RPMI7951 (cell line): ENCODE measurements at places on chromosomes 2 and 18. TPM values are rescaled to one million over a fixed set of nuclear protein-coding genes. Genes with fewer than 3 reads are reported as not detected.

- DNase-seq, result peak; percentile 64
Measured at GRCh38 chr18:61992923-61993322, 100.1 kb upstream of the RNF152 start.

DNA sequence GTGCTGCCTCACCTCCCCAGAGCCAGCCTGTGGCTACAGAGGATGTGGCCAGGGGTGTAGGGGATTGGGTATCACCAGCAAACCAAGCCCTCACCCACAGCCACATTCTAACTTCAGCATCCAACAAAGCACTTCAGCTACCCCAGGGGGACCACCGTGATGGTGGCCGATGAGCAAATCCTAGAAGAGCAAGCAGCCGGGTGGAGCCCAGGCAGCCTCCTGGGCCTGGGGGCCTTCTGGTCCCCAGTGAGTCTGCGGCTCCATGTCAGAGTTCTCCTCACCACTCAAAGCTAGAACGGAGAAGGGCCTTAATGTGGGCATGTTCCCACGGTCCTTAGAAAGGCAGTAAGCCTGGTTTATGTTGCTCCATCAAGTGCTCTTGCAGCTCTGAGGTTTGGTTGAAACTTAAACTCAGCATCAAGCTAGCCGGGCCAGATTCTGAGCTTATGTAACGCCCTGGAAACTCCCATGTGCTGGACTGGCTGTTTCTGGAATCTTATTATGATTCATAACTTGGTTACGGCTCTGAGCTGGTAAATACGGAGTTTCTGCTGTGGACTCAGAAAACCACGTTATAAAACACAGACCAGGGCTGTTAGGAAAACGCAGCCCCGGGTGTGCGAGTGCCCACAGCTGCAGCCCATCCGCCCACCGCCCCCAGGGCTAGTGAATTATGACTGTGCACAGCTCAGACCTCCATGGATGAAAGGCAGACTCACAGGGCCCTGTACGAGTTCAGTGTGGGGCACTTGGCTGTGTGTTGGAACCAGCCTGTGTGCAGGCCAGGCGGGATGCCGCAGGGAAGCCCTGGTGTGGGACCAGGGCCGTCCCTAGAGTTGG is 99.8 kb downstream of the SEPTIN10 start:
- DNase-seq, result peak; percentile 84

GRCh38 chr2:19099181-19099580 is 259.2 kb downstream of the OSR1 start:
- no peak for DNase-seq

DAW1 gene
- 0.10 and 0.48 TPM in 2 replicates for total RNA-seq

RESP18 gene
- total RNA-seq, result not detected in 2 replicates

ARHGAP15 gene
- total RNA-seq, result 1.9 and 2.8 TPM in 2 replicates

GRCh38 chr2:214837466-214837865 is 28.0 kb upstream of the BARD1 start:
- no peak for DNase-seq

GRCh38 chr18:23738151-23738550 is 48.9 kb downstream of the LAMA3 start:
- no peak for DNase-seq

MBD1 gene
- 36.3 and 44.3 TPM in 2 replicates for total RNA-seq

GRCh38 chr18:6069539-6069938 is 174.2 kb upstream of the TMEM200C start:
- DNase-seq, result no peak

ALPG gene
- total RNA-seq, result not detected in 2 replicates

KLF7 gene
- total RNA-seq, result 5.4 and 7.3 TPM in 2 replicates

SPEG gene
- 32.7 and 33.3 TPM in 2 replicates for total RNA-seq

TUBA3D gene
- not detected in 2 replicates for total RNA-seq

GRCh38 chr2:14896330-14897030 is 264.0 kb downstream of the LRATD1 start:
- no peak for DNase-seq

DYNAP gene
- not detected in 2 replicates for total RNA-seq

SGO2 gene
- total RNA-seq, result 47.7 and 54.7 TPM in 2 replicates

HOXD4 gene
- total RNA-seq, result 7.2 and 9.6 TPM in 2 replicates

DNA sequence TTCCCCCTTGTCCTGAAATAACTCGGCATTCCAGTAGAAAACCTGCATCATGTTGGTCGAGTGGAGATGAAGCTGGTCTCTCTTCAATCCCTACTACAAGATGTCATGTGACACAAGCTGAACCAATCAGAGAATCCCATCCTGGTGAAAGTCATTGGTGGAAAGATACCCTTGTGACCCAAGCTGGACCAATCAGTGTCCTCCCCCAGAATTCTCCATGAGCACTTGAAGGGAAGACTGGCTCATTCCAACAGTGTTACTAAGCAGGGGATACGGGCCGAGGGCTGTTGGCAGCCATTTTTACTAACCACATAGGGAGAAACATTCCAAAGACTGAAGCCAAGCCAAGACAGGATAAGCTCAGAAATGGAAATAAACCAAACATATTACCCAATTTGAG is 298.3 kb downstream of the ICOS start:
- DNase-seq, result peak; percentile 4

DNA sequence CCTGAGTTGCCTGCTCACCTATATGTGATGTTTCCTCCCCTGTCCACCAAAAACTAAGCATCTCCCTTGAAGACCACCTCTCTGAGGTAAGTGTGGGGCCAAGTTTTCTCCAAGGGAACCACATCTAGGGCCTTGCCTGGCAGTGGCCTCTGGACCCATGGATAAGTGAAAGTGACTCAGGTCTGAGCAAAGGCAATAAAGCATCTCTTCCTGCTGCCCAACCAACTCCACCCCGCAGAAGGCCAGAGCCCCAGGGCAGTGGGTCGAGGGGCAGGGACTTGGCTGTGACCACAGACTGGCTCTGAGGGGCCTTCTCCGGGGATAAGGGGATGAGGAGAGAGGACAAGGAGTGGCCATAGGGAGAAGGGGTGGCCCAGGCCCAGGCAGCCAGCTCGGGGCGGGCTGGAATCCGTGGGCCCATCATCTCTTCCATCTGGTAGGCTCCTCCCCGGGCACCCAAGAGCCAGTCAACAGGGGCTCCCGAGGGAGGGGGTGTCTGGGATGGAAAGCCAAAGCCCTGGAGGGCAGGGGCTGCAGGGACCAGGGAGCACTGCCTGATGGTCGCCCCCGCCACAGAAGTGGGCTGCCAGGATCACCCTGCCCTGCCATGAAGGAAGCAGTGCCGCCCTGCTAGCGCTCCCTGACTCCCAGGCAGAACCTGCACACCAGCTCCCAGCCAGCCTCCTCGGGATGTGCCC is 33.4 kb downstream of the EMX1 start:
- no peak for DNase-seq

DNA sequence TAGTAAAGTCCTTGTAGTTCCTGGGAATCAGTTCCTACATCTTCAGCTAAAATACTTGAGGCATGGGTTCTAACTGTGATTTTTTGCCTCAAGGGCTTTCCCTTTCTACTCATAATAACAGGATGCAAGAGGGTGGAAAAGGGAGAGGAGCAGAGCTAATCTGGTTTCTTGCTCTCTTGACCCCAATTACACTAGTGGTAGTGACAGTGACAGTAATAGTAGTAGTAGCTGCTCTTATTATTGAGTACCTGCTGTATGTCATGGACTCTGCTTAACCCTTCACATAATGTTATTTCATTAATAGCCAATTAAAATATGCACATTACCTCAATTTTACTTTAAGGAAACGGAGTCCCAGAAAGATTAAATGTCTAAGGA is 214.8 kb upstream of the HNRNPA3 start:
- DNase-seq, result no peak

- no peak for DNase-seq
Measured at GRCh38 chr18:68560128-68560527, 154.8 kb downstream of the TMX3 start.

GRCh38 chr2:179596018-179596417 is 265.4 kb downstream of the ZNF385B start:
- DNase-seq, result peak; percentile 23

STARD6 gene
- 0.84 and 0.88 TPM in 2 replicates for total RNA-seq

DNA sequence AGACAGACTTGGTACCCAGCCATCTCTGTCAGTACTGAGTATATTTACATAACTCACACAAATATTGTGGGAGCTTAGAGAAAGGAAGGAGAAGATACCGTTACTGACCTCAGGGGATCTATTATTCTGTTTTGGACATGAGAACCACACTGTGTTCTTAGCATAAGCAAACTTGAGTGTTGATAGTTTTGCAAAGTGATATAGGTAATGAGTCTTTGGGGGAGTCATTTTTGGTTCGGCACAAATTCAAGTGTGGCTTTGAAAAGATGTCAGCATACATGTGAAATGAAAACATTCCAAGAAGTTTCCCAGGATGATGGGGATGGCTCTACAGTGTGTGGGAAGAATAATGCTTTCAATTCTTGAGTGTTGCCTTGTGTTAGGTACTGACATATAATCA is 24.1 kb downstream of the SMARCAL1 start:
- DNase-seq, result no peak

DNA sequence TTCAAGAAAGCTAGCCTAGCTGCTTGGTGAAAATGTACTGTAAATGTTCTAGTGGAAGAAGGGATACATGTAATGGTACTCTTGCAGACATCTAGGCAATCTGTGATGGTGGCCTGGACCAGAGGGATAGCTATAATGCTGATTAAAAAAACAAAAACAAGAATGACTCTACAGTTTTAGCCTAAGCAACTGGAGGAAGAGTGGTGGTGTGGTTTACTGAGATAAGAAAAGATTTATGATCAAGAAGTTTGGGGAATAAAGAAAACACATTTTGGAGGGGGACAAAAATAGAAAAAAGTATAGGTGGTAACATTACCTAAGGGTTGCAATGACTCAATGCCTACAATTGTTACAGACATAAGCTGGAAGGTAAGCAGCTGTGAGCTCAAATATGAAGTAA is 1080.7 kb upstream of the CELF4 start:
- no peak for DNase-seq

DNA sequence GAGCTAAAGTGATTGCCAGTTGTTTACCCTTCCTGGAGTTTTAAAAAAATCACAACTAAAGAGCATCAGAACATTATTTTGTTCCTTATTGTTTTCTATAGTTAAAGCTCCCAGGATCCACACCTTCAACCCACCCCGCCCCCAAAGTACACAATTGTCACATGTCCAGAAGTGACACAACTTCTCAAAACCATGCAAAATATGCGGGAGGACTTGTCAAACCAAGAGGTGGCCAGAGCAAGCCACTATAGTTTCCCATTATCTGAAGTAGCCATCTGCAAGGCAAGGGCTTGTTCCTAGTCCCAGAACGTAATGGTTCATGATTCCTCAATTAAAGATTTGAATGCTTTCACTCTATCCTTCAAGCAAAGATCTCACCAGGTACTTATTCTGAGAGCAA is 9.9 kb upstream of the INO80C start:
- DNase-seq, result no peak

GRCh38 chr2:183204397-183204796 is 80.2 kb downstream of the NUP35 start:
- DNase-seq, result no peak

TEKT4 gene
- not detected in 2 replicates for total RNA-seq

DNA sequence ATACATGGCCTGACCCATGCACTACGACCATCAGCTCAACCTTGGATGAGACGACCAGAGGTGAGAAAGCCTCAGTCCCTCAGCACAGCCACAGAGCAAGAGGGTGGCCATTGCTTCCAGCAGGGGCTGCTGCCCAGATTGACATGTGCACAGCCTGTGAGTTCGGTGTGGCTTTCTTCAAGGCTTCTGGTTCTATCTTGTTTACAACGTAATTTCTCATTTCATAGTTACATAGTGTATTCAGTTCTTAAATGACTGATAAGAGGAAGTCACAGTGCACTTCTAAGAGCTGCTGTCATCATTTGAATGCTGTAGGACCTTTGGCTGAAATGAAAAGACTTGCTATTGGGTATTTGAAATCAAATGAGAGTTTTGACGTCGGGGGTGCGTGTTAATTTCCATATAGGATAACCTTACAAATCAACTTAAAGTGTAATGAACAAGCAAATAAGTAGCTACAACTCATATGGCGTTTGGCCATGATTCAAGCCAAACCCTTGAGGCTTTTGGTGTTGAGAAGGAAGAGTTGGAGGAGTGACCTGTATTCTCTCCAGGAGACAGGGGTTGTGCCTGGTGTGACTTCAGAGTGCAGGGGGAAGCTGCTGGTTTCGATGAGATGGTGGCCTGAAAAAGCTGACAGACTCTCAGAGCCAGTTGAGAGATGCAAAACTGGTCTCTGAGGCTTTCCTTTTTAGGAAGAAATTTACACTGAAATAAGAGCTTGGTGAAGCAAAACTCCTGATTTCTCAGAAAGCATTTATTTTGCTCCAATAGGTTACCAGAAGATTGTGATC is 51.0 kb downstream of the TSHZ1 start:
- no peak for DNase-seq

DNPEP gene
- total RNA-seq, result 80.4 and 101 TPM in 2 replicates

RAB17 gene
- 3.6 and 4.5 TPM in 2 replicates for total RNA-seq

DNA sequence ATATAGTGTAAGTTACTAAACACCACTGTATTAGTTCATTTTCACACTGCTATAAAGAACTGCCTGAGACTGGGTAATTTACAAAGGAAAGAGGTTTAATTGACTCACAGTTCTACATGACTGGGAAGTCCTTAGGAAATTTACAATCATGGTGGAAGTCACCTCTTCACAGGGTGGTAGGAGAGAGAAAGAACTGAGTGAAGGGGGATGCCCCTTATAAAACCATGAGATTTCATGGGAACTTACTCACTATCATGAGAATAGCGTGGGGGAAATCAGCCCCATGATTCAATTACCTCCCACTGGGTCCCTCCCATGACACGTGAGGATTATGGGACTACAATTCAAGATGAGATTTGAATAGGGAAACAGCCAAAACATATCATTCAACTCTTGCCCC is 618.0 kb downstream of the NYAP2 start:
- DNase-seq, result no peak

DNA sequence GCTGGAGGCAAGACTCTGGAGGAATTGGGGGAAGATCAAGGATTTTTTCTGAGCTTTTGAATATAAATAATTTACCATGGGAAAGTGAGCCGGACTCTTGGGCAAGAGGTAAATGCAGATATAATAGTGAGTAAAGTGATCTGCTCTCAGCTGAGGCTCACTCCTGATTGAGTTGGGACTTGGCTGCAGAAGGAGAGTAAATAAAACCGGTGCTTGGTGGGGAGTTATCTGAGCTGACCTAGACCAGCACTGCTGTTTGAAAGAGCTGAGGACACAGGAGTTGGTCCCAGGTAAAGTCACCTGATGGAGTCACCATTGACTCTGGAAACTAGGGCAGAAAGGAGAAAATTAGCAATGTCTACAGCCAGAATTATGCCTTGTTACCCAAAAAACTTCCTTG is 57.3 kb upstream of the LRPPRC start:
- DNase-seq, result no peak

SLC8A1 gene
- total RNA-seq, result 6.4 and 8.5 TPM in 2 replicates

DSG3 gene
- not detected in 2 replicates for total RNA-seq

DNA sequence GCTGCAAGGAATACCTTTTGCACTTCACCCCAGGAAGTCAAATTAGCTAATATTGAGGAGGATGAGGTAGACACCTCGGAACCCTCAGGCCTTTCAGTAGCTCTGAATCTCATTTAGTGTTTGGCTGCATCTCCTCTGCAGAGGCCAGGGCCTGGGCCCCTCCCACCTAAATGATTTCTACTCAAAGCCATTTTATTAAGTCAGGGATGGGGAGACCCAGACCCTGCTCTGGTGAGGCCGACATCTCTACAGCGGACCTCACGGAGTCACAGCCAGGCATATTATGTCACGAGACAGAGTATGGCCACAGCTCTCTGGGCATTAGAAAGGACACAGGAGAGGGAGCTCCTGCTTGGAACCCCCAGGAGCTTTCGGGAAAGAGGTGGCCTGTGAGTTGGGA is 305.5 kb downstream of the ALK start:
- no peak for DNase-seq

ANKRD62 gene
- total RNA-seq, result not detected in 2 replicates

DUSP2 gene
- 0.49 and 0.84 TPM in 2 replicates for total RNA-seq

HOXD9 gene
- total RNA-seq, result 1.4 TPM in 2 replicates

- DNase-seq, result peak; percentile 65
Measured at GRCh38 chr2:64114063-64114911, 29.9 kb downstream of the PELI1 start.

- DNase-seq, result no peak
Measured at GRCh38 chr2:132668987-132669907, 758 bp downstream of the LYPD1 start.

MOCOS gene
- 4.9 and 5.1 TPM in 2 replicates for total RNA-seq
